Activated B cell treated with CpG ODN at 0.5 μM for 24 hours (primary cell): ENCODE measurements at places on chromosomes 2 and 18. TPM values are rescaled to one million over a fixed set of nuclear protein-coding genes. Genes with fewer than 3 reads are reported as not detected.

DNA sequence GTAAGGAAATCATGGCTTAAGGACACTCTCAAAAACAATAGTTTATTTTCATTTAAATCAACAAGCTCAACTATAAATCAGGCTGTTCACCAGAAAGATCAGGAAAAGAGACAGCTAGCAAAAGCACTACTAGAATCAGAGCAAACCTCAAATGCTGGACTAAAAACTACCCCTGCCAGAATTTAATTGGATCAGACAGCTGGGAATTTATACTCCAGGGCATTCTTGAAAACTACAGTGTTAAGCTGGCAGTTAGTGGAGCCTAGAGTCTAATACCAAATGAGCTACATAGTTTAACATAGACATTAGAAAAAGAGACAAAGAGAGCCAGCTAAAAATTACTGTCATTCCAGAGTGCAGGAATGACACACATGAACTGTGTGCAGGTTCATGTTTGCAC, 1016.4 kb upstream of the CRIM1 start:
- H3K4me1 ChIP-seq = no peaks in the 10 kb centered on the region
- H3K27ac ChIP-seq = no peak overlapping the region
- no peak overlapping the region for H3K4me3 ChIP-seq
- H3K27me3 ChIP-seq = no peaks in the 10 kb centered on the region

GRCh38 chr2:223368481-223368880, 233.7 kb downstream of the SCG2 start:
- H3K27ac ChIP-seq = no peak overlapping the region
- H3K4me1 ChIP-seq = no peaks in the 10 kb centered on the region
- H3K4me3 ChIP-seq = no peak overlapping the region
- H3K36me3 ChIP-seq = no peaks in the 10 kb centered on the region
- no peak for DNase-seq

DNA sequence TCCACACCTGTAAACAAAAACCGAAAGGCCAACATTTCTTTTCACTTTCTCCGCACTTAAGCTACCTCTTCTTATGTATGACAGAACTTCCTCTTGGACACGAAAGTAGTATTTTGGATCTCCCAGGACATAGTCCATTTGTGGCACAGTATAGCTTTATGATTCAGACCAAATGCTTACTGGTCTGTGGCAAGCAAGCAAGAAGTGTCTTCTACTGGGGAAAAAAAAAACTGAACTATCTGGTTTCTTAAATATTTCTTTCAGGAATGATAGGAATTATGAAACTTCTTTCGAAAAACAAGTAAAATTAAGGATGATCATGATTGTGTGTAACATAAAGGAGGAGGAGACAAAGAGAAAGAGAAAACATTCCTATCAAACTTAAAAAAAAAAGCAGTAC, 33.6 kb downstream of the SRBD1 start:
- H3K27me3 ChIP-seq = no peaks in the 10 kb centered on the region
- no peak overlapping the region for H3K27ac ChIP-seq
- H3K4me1 ChIP-seq = no peaks in the 10 kb centered on the region
- H3K36me3 ChIP-seq = peaks cover 50% of the 10 kb centered on the region

- peaks cover 2% of the 10 kb centered on the region for H3K27me3 ChIP-seq
- no peak overlapping the region for H3K4me3 ChIP-seq
- H3K4me1 ChIP-seq = no peaks in the 10 kb centered on the region
- H3K36me3 ChIP-seq = no peaks in the 10 kb centered on the region
- H3K27ac ChIP-seq = no peak overlapping the region
These were observed 72.8 kb downstream of the AQP4 start for GRCh38 chr18:26792661-26793060.

DNA sequence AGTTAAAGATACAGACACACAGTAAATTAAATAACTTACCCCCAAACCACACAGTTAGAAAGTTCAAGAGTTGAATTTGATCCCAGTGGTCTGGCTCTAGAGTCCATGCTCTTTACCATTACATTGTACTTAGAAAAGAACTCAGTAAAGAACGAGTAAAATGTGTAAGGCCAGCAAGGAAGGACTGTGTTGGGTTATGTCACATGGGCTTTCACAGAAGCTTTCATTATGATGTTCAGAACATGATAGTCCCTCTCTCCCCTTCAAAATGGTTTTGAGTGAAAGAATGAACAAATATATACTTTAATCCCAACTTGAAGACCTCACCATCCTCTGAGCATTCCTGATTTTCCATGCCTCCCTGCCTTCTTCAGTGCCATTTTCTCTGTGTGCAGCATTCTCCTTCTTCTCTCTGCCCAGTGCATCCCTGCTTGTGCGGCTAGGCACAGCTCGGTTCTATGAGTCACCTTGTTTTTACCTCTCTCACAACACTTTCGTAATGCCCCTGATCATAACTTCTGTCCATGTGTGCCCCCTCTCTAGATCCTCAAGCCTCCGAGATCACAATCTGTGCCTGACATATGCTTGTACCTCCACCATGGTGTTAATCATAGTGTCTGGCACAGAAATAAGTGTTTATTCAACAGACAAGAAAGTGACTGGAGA, 22.0 kb downstream of the RASGRP3 start:
- H3K27ac ChIP-seq = peak overlapping the region; percentile 87
- H3K27me3 ChIP-seq = no peaks in the 10 kb centered on the region
- H3K4me3 ChIP-seq = peak overlapping the region; percentile 62

DNA sequence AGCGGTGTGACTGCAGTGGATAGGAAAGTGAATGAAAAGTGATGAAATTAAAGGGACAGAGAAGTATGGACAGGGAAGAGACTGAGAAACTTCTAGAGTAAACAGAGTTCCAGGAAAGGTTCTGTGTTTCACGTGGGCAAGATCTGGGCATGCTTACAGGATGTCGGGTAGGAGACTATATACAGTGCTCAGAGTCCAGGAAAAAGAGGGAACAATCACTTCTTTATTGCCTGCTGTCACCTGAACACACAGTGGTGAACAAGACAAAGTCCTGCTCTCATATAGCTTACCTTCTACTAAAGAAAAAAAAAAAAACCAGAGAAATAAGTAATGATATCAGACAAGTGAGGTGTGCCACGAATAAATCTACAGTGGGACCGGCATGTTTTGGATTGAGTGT, 2.4 kb downstream of the LRPPRC start:
- peak overlapping the region; percentile 40 for H3K4me3 ChIP-seq
- peaks cover 49% of the 10 kb centered on the region for H3K36me3 ChIP-seq
- no peak overlapping the region for H3K27ac ChIP-seq
- no peaks in the 10 kb centered on the region for H3K27me3 ChIP-seq
- peaks cover 56% of the 10 kb centered on the region for H3K4me1 ChIP-seq
- DNase-seq = no peak

GRCh38 chr2:66702301-66702700, 267.4 kb downstream of the MEIS1 start:
- no peaks in the 10 kb centered on the region for H3K4me1 ChIP-seq
- no peaks in the 10 kb centered on the region for H3K27me3 ChIP-seq
- H3K4me3 ChIP-seq = no peak overlapping the region
- no peak overlapping the region for H3K27ac ChIP-seq
- DNase-seq = no peak

The TTN gene
- total RNA-seq = 33.3 and 40.0 TPM in 2 replicates

The TDRD15 gene
- 0.49 and 0.58 TPM in 2 replicates for total RNA-seq

The SCG2 gene
- 0.15 and 0.35 TPM in 2 replicates for total RNA-seq
